ENCODE measurements at places on chromosomes 6 and 20.
A peak's percentile ranks its signal among the peaks of the same experiment; 100 is the strongest.

GRCh38 chr20:35698298-35699126 lies 640 bp downstream of the NFS1 start:
- DNase-seq: peak; percentile 24

DNA sequence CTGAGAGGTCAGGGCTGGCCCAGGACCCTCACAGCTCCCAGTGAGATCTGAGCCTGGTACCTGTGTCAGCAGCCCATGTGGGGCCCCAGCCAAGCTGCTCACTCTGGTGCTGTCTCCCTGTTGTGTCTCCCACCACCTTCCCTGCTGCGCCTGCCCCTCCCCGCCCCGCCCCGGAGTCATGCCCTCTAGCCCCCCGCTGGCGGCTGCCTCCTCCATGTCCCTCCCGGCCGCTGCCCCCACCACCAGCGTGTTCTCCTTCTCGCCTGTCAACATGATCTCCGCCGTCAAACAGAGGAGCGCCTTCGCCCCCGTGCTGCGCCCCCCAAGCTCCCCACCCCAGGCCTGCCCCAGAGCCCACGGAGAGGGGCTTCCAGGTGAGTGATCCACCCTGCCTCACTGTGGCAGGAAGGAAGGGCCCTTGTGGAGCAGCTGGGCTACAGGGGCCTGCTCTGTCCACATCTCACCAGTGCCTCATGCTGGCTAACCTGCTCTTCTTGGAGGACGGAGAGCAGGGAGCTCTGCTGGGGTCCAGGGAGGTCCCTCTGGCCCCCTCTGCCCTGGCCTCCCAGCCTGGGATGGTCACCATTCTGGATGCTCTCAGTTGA lies 44.9 kb downstream of the CPXM1 start:
- DNase-seq: no peak

- no peak for DNase-seq
These were observed 29.9 kb upstream of the FERMT1 start for GRCh38 chr20:6152777-6153176.

DNA sequence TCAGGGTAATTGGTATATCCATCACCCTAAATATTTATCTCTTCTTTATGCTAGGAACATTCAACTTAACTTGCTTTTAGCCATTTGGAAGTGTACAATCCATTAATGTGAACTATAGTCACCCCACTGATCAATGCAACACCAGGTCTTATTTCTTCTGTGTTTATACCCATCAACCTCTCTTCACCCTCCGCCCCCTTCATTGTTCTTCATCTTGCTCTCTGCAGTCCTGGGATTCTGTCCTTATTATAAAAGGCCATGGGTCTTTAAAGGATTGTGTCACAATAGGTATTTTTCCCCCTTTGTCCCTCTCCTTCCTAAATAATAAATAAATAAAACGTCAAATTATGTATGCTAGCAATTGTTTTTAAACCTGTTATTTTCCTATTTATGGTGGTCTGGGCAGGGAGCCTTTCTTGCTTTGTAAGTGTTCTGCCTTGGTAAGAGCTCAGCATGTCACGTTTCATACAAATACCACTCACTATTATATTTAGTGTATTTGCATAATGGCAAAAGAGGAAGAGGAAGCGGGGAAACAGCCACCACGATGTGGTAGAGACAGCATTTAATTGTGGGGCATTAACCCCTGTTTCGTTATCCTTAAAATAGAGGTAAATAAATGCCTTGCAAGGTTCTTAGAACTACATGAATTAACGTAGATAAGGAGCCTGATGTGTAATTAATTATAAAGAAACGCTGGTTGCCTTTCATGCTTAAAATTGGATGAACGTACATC lies 1.9 kb downstream of the ABRACL start:
- DNase-seq: no peak

- no peak for DNase-seq
These were observed 221.7 kb upstream of the MARCKS start for GRCh38 chr6:113635222-113635986.

- DNase-seq: no peak
These were observed 17.3 kb upstream of the WFDC2 start for GRCh38 chr20:45452238-45452637.
